Panc1 (cell line): ENCODE measurements at places on chromosomes 1 and 21.

DNA sequence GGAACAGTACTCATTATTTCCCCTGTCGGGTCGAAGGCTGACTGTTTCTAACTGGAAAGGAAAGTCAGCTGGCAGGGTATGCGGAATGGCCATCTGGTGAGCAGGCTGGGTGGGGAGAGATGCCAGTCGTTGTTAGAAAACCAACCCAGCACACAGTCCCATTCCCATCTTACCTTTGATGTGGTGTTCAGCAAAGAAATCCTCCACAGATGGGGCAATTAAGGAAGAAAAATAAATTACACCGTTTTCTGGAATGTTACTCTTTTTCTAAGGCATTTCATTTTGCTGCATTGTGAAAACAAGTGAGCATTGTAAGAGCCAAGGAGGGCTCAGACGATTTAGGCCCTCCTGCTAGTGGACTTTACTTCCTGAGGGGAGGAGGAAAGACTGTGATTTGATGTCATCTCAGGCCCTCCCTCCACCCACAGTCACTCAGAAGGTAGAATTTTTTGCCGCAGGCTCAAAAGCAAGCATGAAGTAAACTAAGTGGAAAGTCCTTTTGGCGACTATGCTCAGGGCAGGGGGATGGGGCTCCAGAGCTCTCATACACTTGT lies at the start of gene SLC16A4:
TSS of gene SLC16A4 (minus strand) at position 335 of the 554 bp plus-strand sequence. CDS start 1,703 bp downstream, outside the sequence.
- H3K27ac ChIP-seq, result no peak within 1 kb of the TSS
- no peaks in the 10 kb centered on the region for H3K4me1 ChIP-seq
- H3K36me3 ChIP-seq, result no peaks in the 10 kb centered on the region
- no peak within 1 kb of the TSS for H3K4me3 ChIP-seq

DNA sequence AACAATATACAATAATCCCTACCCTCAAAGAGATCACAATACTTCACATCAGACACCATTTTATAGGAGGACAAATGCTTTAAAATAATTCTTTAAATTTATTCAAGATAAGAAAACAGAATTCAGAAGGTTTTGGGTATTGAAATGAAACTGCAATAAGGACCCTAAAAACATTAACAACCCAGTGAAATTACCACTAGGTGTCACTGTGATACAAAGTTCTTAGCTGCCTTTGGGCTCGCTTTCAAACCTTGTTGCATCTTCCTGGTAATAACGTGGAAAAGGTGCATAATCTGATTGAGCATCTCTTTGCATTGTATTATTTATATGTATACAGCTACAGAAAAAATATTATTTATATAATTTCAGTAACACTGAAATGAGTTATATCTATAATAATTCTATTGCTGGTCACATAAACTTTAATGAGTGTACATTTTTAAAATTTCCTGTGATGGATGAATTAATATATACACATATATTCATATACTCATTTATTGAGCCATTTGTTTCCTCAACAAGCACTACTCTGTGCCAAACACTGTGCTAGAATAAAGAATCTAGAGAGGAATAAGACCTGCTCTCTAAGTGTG lies 185.2 kb downstream of the FAF1 start:
- no peaks in the 10 kb centered on the region for H3K27me3 ChIP-seq
- H3K4me3 ChIP-seq, result no peak overlapping the region
- H3K27ac ChIP-seq, result no peak overlapping the region

DNA sequence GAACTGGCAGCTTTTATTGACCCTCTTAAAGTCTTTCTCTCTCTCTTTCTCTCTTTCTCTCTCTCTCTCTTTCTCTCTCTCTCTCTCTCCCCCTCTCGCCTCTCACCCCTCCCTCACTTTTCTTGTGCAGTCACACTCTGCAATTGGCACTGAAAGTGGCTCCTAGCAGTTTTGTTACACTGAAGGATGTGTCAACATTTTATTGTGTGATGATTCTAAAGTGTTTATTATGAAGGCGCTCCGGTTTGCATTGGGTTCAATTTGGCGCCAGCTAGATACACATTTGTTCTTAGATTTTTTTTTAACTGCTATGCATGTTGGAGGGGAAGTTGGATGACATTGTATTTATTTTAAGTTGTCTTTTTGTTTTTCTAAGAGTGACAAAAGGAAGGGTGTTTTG lies 64.0 kb upstream of the CHRM3 start:
- no peaks in the 10 kb centered on the region for H3K27me3 ChIP-seq
- DNase-seq, result no peak
- H3K4me3 ChIP-seq, result no peak overlapping the region
- H3K36me3 ChIP-seq, result no peaks in the 10 kb centered on the region

- peaks cover 22% of the 10 kb centered on the region for H3K4me1 ChIP-seq
- DNase-seq, result no peak
- H3K27me3 ChIP-seq, result no peaks in the 10 kb centered on the region
- H3K36me3 ChIP-seq, result no peaks in the 10 kb centered on the region
Measured at GRCh38 chr1:64532646-64533045, 62.7 kb downstream of the CACHD1 start.
